ENCODE measurements at places on chromosomes 13 and 19.
A peak's percentile ranks its signal among the peaks of the same experiment; 100 is the strongest.

DNA sequence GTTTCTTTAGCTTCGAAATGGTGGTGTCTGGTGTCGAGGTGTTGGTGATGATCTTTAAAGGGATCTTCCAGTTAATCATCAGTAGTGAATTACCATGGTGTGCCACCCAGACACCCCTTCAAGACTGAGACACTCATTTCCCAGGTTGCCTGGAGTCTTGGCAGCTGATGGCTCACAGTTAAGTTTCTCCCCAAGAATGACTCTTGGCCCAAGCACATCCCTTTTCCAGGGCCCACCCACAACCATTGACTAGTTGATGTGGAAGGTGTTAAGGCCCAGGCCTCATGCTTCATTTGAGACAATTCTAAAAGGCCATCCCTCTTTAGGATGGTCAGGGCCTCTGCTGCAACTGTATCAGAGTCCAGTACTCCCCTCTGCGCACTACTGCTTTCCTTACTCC lies 145.5 kb downstream of the FOXO1 start:
- DNase-seq: no peak

- DNase-seq: no peak
These were observed 273.8 kb downstream of the SLITRK6 start for GRCh38 chr13:85525411-85525810.

DNA sequence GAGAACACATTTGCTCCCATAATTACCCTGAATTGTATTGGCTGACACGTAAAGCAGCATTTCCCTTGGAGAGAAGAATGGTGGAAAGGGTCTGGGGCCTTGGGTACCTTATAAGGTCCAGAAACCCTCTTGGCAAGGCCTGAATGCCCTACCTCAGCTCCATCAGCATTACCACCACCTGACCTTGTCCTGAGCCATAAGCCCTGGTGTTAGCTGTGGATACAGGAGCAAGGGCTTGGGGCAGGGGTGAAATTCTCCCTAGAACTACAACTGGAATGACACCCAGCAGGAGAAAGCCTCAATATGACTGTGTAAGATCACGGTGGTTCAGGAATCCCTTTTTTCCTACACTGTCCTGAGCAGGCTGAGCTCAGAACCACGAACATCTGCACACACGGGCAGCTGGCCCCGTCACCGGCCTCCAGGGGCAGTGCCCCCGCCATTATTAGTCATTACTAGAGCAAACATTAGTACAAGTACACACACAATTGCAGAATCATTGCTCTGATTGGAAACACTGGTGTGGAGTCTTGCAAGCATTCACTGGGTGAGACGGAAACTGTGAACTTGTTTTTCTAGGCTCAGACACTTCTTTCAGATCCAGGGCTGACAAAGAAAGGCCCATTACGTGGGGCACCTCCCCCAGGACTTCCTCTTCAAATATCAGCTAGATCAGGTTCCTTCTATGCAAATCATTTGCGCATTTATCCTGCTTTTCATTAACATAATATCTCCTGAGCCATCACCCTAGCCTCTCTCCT lies 26.8 kb upstream of the MTIF3 start:
- DNase-seq: no peak

GRCh38 chr13:101649488-101650126 lies 197.1 kb downstream of the ITGBL1 start:
- no peak for DNase-seq

- DNase-seq: peak; percentile 50
These were observed 764 bp downstream of the MIR17HG start for GRCh38 chr13:91347996-91348905.

GRCh38 chr19:20247016-20247683 lies 80.1 kb downstream of the ZNF486 start:
- DNase-seq: no peak

DNA sequence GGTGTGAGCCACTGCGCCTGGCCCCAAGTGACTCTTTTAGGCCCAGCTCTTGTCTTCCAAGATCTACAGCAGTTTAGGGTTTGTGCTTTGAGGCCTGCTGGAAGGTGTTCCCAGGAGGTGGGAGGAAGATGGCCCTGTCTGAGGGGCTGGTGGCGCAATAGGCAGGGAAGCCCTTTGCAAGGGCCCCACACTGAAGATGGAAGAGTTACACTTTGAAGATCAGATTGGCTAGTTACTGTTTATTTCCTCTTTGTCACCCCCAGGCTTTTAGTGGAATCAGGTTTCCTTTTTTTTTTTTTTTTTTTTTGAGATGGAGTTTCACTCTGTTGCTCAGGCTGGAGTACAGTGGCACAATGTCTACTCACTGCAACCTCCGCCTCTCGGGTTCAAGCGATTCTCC lies 1.9 kb upstream of the RABAC1 start:
- no peak for DNase-seq

GRCh38 chr19:16613841-16614240 lies 14.2 kb downstream of the MED26 start:
- no peak for DNase-seq

DNA sequence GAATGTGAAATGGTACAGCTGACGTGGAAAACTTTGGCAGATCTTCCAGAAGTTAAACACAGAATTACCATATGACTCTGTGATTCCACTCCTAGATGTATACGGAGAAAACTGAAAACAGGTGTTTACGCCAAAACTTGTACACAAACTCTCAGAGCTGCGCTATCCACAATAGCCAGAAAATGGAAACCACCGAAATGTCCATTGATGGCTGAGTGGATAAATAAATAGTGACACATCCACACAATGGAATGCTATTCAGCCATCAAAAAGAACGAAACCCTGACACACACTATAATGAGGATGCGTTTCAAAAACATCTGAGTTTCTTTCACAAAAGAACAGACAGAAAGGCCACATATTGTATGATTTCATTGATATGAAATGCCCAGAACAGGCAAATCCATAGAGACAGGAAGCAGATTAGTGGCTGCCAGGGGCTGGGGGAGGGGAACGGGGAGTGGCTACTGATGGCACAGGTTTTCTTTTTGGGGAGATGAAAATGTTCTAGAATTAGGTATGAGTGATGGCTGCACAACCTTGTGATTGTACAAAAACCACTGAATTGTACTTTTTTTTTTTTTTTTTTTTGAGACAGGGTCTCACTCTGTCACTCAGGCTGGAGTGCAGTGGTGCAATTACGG lies 33.0 kb downstream of the IL12RB1 start:
- DNase-seq: no peak

- no peak for DNase-seq
These were observed 2.7 kb upstream of the RUBCNL start for GRCh38 chr13:46389457-46390451.

DNA sequence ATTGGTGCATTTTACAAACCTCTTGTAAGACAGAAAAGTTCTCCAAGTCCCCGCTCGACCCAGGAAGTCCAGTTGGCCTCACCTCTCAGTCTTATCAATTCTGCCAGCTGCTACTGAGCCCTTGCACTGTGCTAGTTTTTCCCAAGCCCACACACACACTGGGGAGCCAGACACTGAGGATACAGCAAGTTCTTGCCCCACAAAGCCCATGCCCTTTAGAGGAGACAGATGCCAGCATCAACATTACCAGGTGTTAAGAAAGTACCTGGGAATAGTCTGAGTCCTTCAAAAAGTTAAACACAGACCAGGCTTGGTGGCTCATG lies 175.0 kb downstream of the PTPRS start:
- DNase-seq: no peak
